Neural crest cell (in vitro differentiated cells): ENCODE measurements at places on chromosomes 16 and 17. TPM values are rescaled to one million over a fixed set of nuclear protein-coding genes. Genes with fewer than 3 reads are reported as not detected.

Gene LITAFD
- not detected in 2 replicates for total RNA-seq

Gene BRICD5
- 31.2 and 32.0 TPM in 2 replicates for total RNA-seq

Gene CA4
- total RNA-seq: 0.26 TPM in 1 of 2 replicates, not detected in the other

Gene KRTAP29-1
- total RNA-seq: not detected in 2 replicates

Gene AHSP
- total RNA-seq: not detected in 2 replicates

Gene TP53TG3
- total RNA-seq: not detected in 2 replicates
